CD4-positive, alpha-beta T cell treated with Interleukin-15 for 4 hours (primary cell): ENCODE measurements at places on chromosomes 6 and 20.

DNA sequence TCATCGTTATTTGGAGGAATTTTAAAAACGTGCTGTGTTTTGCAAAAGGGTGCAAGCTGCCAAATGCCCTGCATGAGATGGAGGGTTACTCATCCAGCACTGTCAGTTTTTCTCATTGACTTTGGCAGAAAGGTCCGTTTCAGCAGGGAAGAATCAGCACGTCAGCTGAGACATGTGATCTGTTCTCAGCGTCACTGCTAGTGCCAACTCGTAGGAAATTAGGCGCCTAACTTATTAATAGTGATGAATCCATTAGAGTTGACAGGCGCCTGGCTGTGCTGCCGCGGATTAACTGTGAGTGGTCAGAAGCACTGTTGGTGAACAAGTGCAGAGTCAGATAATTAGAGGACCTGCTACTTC is 175.5 kb upstream of the FOXQ1 start:
- DNase-seq = no peak

DNA sequence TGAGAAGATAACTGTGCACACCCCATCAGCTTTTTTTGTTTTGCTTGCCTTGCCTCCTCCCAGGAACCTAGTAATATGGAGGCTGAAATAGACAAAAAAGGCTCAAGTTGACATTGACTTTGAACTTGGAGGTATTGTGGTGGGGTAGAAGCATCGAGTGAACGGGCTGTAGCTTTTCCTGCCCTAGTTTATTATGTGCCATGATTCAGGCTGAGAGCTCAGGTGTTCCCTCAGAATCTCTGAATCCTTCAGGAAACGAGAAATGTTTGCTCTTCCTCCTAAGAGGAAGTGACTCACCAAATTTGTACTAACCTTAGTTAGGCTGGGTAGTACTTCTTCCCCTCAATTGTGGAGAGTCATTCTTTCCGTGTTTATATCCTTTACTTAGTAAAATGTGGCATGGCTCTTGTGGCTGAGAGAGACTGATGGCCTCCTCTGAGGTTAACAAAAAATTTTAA is 98.8 kb downstream of the SASH1 start:
- no peak for DNase-seq

- no peak for DNase-seq
Measured at GRCh38 chr6:169101981-169102380, 151.7 kb downstream of the THBS2 start.

- no peak for DNase-seq
Measured at GRCh38 chr20:33067806-33068205, 11.6 kb upstream of the BPIFB4 start.

GRCh38 chr6:124567401-124567800 is 394.8 kb upstream of the RNF217 start:
- no peak for DNase-seq
